B cell (primary cell): ENCODE measurements at places on chromosomes 7 and 10. TPM values are rescaled to one million over a fixed set of nuclear protein-coding genes. Genes with fewer than 3 reads are reported as not detected.
A peak's percentile ranks its signal among the peaks of the same experiment; 100 is the strongest.

- peak; percentile 5 for DNase-seq
Measured at GRCh38 chr10:75395932-75396630, 5.5 kb downstream of the ZNF503 start.

GRCh38 chr7:17732083-17732482 is 208.2 kb downstream of the SNX13 start:
- no peak for DNase-seq

DNA sequence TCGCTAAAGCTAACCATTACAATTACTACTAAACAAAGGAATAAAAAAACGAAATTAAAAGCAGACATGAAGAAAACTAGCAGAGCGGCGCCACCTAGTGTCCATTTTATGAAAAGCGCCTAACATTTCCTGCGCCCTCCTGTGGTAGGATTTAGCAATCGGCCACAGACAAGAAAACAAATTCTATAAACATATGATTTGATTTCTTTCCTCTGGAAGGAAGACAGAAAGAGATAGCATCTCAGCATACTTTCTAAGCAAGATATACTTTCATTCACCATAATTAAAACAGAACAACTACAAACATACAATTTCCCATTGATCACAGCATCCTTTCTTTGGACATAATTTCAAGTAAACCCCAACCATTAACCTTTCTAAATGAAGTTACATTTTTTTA is 337.7 kb upstream of the NPVF start:
- DNase-seq, result peak; percentile 81

- no peak for DNase-seq
Measured at GRCh38 chr7:83547526-83547925, 101.4 kb downstream of the SEMA3E start.

DNA sequence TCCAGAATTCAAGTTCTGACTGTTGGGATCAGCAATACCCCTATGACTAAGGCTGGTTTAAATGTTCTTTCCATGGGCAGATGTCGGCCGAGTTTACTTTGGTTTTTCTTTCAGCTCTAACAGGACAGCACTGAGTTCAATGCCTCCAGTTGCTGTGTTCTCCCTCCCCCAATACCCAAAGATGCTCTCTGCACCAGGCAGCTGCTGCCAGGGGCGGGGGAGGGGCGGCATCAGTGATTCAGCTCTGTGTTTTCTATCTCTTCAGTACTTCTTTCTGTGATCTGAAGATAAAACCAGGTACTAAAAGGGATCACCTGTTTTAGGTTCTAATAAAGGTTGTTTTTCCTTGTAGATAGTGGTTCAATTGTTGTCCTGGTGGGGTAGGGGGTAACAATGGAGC is 576.7 kb upstream of the POT1 start:
- no peak for DNase-seq

DNA sequence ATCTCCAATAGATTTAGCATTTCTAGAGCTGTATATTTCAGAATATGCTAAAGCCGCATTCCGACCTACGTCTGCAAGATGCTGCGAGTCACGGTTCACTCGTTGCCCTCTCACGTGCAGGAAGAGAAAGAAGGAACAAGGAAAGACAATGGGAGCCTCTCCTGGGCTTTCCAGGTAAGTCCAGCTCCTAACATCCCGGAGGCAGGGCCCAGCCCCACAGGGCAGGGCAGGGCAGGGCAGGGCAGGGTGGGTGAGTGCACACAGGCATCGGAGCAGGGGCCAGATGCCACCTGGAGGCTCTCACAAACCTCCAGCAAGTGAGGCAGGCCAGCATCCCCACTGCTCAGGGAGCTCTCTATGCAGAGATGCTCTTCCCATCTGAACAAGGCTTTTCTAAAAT is 50.8 kb downstream of the VOPP1 start:
- no peak for DNase-seq

DNA sequence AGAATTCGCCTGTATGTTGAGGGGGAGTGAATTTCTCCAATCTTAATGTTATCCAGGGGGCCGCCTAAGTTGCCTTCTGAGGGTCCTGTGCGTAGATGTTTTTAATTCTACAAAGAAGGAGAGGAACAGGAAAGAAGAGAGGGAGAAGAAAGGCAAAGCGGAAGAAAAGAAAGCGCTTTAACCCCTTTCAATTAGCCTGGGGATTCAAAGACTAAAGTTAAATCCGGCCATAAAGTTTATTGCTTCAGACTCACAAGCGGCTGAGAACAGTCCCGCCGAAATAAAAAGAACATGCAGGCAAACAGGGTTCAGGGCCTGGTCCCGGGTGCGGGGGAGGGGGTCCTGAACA is 4.5 kb downstream of the HOXA5 start:
- DNase-seq, result no peak

GRCh38 chr7:139721417-139721816 is 56.4 kb downstream of the HIPK2 start:
- DNase-seq, result no peak

The SRGN gene
- total RNA-seq, result 47.3 and 49.9 TPM in 2 replicates

The EPHB6 gene
- total RNA-seq, result 63.0 and 69.6 TPM in 2 replicates

The IMMP2L gene
- 34.2 and 36.5 TPM in 2 replicates for total RNA-seq

The SPDYE9 gene
- total RNA-seq, result not detected in 2 replicates

The HOXA6 gene
- total RNA-seq, result 0.49 TPM in 1 of 2 replicates, not detected in the other

The MINDY3 gene
- total RNA-seq, result 29.3 and 31.9 TPM in 2 replicates
